ENCODE measurements at places on chromosomes 5 and 9.

DNA sequence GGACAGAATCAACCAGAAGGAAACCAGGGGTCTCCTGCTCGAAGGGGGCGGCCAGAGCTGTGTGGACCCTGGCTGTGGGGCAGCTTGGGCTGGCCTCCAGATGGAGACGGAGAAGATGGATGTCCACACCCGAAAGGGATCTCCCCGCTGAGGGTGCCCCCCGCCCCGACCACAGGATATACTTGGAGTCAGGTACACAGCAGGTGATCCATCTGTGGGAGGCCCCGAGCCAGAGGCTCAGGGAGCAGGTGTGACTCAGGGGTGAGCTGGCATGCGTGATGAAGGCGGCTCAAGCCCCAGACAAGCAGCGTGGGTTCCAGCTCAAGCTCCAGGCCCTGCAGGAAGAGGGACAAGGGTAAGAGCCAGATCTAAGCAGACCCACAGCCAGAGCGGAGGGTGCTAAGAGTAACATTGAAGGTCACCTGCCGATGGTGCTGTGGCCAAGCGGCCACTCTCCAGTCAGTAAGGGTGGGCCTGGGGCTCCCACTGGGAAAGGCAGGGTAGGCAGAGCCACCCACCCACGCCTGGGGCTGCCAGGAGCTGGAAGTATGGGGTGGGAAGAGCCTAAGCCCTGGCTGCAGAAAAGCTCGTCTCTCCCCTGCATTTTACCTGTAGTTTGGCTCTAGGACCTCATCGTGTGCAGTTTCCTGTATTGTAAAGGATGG lies 30.6 kb upstream of the MVB12B start:
- DNase-seq: no peak

- DNase-seq: no peak
Measured at GRCh38 chr9:70826562-70826961, 294.9 kb downstream of the TRPM3 start.

GRCh38 chr5:103037673-103038455 lies 82.1 kb downstream of the GIN1 start:
- no peak for DNase-seq

- no peak for DNase-seq
Measured at GRCh38 chr9:88641456-88642240, 106.7 kb downstream of the NXNL2 start.

GRCh38 chr5:36724467-36725332 lies 118.3 kb downstream of the SLC1A3 start:
- DNase-seq: peak; percentile 20

GRCh38 chr5:112795342-112795741 lies 57.7 kb downstream of the APC start:
- no peak for DNase-seq

- no peak for DNase-seq
Measured at GRCh38 chr9:75000835-75001234, 27.3 kb downstream of the CARNMT1 start.

DNA sequence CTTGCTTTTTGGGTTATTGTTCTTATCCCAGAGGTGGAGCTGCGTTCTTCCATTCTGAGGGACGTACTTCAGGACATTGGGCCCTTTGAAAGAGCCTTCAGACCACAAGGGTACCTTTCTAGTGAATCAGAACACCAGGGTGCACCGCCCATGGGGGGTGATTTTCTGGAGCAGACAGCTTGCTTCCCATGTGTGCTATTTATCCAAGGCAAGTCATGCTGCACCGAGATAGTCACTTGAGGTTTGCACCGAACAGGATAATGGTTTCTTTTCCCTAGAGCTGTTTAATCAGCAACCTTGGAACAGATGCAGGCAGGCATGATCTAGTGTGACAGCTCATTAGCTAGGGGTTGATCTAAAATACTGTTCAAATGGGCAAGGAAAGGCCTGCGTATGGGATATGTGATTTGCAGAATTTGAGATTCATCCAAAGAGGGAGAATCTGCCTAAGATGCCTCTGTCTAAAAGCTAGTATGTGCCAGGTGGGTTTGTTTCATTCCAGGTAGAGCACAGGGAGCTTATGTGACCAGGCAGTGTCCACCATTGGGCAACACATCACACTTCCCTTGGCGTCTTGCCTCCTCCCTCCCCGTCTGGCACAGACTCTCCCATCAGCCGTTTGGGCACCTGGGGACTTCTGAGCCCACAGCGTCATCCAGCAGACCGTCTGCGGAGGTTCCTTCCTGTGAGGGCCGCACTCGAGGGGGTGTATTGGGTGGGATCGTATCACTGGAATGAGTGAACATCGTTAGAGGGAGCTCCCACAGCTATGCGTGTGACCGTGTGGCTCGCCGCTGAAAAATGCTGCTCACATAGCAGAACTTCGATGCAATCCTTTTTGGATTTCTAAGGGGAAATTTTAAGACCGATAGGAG lies 23.0 kb downstream of the ABL1 start:
- no peak for DNase-seq

GRCh38 chr9:77764894-77765780 lies 117.0 kb upstream of the GNA14 start:
- no peak for DNase-seq

DNA sequence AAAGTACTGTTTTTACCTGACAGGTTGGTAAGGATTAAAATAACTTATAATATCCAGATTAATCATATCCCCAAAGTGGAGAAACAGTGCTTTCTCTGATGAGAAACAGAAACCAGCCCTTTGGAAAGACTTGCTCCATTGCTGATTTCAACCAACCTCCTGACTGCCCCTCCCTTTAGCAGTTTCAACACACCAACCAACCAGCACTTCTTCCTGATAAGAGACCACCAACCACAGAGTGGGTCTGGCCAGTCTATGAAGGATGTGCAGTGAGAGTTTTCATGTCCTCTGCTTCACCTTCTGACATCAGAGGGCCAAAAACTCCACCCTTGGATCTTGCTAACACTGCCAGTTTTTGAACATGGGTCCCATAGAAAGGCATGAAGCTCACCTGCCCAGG lies 28.1 kb downstream of the RIGI start:
- DNase-seq: no peak

- DNase-seq: no peak
Measured at GRCh38 chr5:74954919-74955318, 88.7 kb upstream of the FAM169A start.

GRCh38 chr5:31052937-31053658 lies 140.4 kb upstream of the CDH6 start:
- no peak for DNase-seq

DNA sequence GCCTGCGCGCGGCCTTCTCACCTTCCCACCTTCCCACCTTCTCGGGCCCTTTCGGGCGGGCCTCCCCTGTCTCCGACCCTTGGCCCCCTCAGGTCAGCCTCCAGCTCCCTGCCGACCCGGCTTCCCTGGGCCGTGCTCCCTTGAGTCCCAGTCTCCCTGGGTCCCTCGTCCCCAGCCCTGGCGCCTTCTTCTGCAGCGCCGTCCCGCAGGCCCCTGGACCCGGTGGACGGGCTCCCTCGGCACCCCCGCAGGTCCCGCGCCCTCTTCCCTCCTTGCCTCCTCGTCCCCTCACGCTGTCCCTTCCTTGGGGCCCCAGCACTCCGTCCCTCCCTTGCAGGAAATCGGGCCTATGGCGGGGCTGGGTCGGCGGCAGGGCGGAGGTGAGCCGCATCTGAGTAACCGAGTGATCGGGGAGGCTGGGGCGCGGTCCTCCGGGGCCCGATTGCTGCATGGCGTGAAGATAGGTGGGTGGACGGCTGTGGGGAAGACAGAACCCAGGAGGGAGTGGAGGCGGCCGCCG lies 7.6 kb downstream of the ARPC5L start:
- no peak for DNase-seq

GRCh38 chr9:16133556-16134227 lies 580.8 kb downstream of the CCDC171 start:
- DNase-seq: peak; percentile 58

- no peak for DNase-seq
Measured at GRCh38 chr5:14588145-14588544, 6.6 kb downstream of the OTULINL start.

- DNase-seq: no peak
Measured at GRCh38 chr5:149917073-149917676, 27.4 kb downstream of the PDE6A start.

DNA sequence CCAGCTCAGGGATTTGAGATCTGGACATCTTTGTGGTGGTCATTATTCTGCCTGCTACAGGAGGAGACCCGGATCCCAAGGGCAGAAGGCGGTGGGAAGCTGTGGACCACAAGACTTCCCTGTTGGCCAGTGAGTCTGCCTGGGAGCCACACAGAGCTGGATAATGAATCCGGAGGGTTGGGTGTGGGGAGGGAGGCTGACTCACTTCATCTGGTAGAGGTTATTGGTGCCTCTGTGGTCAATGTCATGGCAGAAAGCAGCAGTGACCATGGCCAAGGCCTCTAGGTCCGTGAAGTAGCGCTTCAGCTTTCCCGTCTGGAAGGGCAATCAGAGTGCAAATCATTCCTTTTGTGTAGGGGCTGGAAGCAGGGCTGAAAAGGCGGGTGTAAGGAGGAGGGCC lies 58.5 kb downstream of the PDE6A start:
- DNase-seq: no peak

- no peak for DNase-seq
Measured at GRCh38 chr5:153504726-153505125, 14.3 kb downstream of the GRIA1 start.

DNA sequence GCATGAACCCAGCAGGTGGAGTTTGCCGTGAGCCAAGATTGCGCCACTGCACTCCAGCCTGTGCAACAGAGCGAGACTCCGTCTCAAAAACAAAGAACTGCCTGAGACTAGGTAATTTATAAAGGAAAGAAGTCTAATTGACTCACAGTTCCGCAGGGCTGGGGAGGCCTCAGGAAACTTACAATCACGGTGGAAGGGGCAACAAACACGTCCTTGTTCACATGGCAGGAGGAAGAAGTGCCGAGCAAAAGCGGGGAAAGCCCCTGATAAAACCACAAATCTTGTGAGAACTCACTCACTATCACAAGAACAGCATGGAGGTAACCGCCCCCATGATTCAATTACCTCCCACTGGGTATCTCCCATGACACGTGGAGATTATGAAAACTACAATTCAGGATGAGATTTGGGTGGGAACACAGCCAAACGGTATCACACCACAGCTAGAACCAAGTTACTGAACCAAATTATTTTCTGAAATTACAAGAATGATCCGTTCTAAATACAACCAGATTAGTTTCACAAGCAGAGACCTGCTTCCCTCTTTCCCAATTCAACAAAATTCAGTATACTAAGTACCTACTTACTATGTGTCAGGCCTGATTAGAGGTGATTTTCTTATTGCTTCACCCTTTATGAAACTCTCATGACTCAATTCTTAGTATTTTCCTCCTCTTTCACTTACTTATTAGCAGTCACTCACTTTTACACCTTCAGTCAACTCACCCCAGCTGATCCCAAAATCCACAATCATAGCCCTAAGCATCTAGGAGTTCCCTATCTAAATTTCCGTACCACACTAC lies 8.4 kb downstream of the UBTD2 start:
- DNase-seq: peak; percentile 81

DNA sequence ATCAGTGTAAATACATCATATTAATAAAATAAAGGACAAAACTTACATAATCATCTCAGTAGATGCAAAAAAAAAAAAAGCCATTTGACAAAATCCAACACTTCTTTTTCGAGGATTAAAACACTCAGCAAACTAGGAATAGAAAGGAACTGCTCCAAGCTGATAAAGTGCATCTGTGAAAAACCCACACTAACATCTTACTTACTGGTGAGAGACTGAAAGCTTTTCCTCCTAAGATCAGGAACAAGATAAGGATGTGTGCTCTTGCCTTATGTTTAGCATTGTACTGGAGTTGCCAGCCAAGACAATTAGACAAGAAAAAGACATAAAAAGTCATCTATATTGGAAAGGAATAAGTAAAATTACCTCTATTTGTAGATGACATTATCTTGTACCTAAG lies 120.2 kb upstream of the SAP30L start:
- DNase-seq: no peak

DNA sequence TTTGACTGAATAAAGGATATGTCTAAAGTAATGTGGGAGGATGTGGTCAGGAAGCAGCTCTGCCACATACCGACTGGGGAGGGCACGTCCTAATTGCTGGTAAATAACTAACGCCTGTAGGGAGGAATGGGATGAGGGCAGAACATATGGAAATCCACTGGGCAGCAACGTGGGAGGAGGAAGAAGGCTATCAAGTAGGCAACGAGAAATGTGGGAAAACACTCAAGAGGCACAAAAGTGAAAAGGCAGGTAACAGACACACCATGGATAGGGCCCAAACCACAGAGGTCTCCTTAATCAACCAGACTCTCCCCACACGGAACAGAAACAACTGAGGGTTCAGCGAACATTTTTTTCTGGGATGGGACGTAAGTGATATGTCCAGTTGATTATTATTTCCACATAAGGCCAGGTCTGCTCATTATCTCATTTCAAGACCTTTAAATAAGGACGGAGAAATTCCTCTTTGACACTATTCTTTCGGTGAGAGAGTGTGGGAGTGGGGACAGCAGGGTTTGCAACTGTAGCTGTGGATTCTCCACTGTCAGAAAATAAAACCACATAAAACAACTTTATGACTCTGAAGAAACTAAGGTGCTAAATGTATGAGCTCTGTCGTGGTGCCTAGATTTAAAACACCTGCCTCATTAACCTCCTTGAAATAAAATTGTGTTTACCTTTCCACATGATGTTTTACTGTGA lies 17.0 kb downstream of the IARS1 start:
- DNase-seq: peak; percentile 23

DNA sequence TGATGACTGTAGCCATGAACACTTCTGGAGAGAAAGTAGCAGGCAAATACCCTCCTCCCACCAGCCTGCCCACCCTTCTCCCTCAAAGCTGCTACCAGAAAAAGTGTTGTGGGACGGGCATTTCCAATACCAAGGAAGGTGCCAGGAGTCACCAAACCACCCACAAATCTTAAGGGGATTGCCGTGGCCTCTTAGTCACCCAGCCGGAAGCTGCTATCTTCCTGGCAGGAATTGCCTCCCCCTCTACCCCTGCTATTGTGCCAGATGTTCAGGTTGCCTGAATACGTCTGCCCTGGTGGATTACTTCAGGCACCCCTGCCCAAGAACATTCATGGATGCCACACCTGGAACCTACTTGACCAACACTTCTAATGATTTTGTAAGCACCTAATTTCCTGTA lies 156.1 kb downstream of the TTC39B start:
- DNase-seq: no peak

- peak; percentile 17 for DNase-seq
Measured at GRCh38 chr9:99167119-99167518, 54.6 kb downstream of the ALG2 start.

DNA sequence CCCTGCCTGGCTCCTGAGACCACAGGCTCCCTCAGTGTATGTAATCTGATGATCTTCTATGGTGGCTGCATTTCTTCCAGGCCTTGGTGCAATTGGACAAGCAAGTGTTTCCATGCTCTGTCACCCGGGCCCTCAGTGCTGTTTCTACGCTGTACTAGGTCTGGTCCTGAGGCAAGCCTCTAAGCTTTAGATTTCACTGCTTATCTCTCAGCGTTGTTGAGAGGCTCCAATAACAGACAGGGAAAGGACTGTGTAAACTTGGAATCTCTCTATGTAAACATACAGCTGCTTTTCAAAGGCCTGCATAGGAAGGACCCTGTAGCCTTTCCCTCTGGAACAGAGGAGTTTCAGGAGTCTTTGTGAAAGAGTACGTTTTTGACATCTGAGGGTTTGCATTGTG lies 38.6 kb upstream of the NFIB start:
- DNase-seq: no peak

- DNase-seq: peak; percentile 88
Measured at GRCh38 chr9:89408628-89409101, 89.2 kb downstream of the SEMA4D start.
